ENCODE measurements at places on chromosomes 7 and 10. TPM values are rescaled to one million over a fixed set of nuclear protein-coding genes. Genes with fewer than 3 reads are reported as not detected.

DNA sequence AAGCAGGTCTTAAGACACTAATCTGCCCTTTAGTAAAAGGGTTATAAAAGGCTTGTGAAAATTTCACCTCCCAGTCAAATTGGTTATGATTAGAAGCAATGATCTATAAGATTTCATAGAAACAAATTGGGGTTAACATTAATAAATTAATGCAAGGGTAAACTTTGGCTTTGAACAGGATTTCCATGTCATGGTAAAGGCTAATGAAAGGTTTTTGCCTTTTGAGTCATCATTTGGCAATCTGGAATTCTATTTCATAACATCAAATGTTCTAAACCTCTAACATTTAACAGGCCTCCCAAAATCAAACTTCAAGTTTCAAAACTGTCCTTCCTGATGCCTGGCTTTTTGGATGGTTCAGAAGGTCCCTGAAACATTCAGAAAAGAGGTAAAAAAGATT lies 62.4 kb downstream of the COA1 start:
- no peak for DNase-seq

DNA sequence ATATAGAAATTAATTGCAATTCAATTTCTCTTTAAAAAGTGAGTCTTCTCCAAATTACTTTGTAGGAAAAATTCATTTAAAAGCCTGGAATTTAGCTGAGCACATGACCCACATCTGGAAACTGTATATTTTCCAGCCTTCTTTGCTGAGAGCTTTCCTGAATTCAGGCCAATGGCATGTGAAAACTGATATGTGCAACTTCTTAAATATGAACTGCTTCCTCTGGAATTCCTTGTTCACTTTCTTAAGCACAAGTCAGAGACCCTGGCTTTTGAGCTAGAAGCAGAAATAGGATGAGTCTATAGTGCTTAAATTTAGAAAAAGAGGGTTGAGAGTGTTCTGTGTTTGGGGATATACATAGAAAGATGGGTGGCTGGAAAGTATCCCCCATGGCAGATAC lies 365.1 kb upstream of the MTPN start:
- no peak for DNase-seq

- no peak for DNase-seq
Measured at GRCh38 chr10:103353281-103353680, 2.3 kb upstream of the PCGF6 start.

DNA sequence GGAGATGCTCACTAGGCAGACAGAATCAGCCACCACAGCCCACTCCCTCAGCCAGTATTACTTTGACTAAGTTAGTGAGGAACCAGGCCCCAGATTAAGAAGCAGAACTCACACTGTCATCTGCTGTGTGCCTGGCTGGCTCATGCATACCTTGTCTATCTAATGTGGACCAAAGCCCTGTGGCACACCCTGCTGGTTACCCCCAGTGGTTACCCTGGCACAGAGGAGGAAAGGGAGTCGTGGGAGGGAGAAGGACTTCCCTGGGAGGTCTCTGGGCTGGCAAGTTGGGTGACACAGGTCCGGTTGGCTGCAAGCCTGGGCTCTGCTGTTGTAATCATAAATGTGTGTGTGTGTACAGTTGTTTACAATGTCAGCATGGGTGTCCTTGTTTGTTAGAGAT lies 7.5 kb upstream of the SH2D4B start:
- no peak for DNase-seq

DNA sequence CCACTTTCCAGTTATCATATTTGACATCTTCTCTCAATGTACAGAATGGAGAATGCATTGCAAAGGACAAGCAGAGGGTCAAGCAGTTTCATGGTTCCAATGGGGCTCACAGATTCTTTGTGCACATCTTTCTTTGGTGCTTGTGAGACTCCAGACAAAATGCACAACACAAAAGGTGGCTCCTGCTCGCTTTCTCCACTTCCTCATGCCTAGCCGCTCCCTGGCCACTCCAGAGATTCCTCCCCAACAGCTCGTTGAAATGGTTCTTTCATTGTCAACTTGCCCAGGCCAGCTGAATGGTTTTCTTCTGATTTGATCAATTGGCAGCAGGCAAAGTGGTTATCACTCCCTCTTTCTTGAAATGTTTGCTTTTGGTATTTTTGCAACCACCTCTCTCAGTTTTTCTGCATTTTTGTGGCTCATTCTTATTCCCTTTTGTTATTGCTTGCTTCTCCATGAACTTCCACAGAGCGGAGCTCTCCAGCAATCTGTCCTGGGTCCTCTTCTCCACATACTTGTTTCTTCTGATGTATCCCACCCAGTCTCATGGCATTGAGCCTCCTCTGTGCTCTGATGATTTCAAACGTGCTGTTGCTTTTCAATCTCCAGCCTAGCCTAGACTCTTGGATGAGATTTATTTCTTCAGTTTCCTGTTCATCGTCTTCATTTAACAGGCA lies 507.8 kb upstream of the MKI67 start:
- DNase-seq, result no peak

HOXA6 gene
- polyA plus RNA-seq, result 22.0 TPM

DNA sequence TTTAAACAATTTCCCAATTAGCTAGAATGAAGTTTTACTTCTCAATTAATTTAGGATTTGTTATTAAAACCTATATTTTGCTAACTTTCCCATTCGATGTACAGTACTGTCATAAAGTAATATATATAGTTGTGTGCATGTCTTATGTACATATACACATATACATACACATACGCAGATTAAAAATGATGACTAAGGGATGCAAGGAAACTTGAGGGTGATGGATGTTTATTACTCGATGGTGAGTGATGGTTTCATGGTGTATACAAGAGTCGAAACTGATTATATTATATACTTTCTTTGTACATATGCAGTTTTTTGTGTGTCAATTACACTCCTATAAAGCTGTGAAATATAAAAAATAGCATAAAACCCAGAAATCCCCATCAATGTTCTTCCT lies 248.2 kb downstream of the COBL start:
- no peak for DNase-seq

- DNase-seq, result no peak
Measured at GRCh38 chr7:103065667-103066066, 8.9 kb downstream of the FBXL13 start.

DNA sequence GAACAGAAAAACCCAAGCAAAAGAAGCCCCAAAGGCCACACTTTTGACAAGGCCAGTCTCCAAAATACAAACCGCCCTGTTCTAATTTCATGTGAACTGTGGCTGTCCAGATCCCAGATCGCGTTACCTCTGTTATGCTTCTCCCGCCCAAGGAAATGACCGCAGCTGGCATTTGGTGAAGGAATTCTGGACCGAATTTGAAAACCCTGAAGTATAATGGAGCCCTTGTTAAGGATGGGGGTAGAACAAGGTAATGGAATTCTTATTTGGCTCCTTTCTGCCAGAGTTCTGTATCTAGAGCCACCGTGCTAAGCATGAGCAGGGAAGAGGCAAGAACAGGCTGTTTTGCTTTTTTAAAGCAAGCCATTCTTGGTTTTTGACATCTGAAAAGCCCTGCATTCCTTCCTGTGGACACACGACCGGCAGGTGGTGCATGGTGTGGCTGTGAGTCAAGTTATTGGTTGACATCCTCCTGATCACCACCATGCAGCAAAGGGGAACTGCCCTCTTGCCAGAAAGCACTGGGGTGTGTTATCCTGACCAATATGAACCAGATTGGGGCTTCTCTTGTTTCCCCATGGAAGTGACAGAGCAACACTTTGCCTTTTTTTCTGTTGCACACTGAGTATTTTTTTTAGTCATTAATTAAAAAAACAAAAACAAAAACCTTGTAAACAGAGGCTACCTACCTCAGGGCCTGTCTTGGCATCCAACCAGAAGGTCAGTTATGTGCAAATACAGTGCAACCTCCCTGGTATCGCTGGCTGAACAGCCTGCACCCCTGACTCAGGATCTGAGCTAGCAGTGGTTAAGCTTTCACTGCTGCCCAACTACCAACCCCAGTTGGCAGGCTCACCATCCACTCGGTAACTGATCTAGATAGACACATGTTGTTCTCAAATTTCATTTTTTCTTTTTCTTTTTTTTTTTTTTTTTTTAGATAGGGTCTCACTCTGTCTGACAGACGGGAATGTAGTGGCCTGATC lies 14.2 kb downstream of the UCMA start:
- DNase-seq, result no peak

- DNase-seq, result no peak
Measured at GRCh38 chr7:3949242-3949640, 648.2 kb downstream of the SDK1 start.

DNA sequence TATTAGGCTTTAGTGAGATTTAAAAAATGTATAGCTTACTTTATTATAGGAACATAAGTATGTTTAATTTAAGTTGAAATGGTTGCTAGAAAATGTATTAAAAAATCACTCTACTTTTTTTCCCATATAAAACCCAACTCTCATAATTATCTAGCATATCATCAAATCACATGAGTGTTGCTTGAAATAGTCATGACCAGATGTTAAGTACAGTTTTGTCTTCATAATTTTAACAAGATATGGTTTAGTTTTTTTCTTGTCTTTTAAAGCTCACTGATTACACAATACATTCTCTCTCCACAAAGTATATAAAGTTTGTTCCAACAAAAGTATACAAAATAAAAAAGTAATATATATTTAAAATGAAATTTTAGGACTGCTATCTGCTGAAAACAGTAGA lies 82.8 kb downstream of the HGF start:
- no peak for DNase-seq

DNA sequence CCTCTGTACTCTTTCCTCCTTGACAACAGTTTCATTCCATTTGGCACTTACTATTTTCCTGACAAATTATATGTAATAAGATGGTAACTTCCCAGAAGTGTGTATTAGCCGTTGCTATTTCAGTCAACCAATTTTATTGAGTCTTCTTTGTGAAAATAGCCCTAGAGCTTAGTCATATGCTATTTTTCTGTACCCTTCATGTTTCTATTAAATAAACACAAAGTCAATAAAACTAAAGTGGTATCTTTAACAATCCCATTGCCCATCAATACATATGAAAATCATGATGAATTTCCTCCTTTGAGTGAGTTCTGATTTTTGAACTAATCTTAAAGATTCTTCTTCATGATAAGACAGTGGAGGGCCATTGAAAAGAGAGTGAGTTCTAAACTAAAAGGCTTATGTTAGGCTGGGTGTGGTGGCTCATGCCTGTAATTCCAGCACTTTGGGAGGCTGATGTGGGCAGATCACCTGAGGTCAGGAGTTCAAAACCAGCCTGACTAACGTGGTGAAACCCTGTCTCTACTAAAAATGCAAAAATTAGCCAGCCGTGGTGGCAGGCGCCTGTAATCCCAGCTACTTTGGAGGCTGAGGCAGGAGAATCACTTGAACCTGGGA lies 5.9 kb upstream of the MYPN start:
- no peak for DNase-seq

Data from right renal cortex interstitium (tissue), 3 donors.